Stimulated activated CD8-positive, alpha-beta memory T cell treated with anti-CD3 and anti-CD28 coated beads, Interleukin-4, amount 100 ng/mL, for 24 hours (primary cell): ENCODE measurements at places on chromosomes 1 and 21.

DNA sequence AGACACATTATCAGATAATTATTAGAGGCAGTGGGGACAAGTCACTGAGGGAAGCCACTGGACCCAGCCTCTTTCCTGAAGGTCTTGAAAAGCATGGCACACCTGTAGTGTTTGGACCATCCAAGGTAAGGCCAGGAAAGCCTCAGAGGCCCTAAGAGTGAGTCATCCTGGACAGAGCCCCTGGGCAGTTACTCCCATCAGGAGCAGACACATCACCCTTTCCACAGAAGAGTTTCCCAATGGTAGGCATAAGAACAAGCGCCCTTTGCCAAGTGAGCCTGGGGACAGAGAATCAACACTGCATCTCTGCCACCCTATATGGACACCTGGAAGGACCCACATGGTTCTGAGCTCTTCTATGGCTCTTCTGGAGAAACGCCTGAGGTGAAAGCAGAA is 136.0 kb downstream of the PLXNA2 start:
- DNase-seq = no peak

DNA sequence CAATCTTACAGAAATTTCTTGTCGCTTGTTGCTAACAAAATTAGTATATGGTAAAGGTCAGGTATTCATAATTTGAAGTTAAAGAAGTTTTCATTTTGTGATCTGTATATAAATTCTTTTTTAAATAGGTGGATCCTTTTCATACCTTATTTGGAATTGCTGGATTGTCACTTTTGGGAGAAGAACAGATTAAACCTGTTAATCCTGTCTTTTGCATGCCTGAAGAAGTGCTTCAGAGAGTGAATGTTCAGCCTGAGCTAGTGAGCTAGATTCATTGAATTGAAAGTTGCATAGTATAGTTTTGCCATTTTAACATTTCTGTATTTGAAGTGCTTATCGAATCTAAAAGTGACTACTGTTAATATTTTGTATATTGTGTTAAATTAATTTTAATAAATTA is 2.3 kb upstream of the MSH4 start:
- no peak for DNase-seq

- no peak for DNase-seq
These were observed 66.7 kb downstream of the RPAP2 start for GRCh38 chr1:92365378-92366039.

GRCh38 chr21:17679002-17679600 is 66.4 kb upstream of the BTG3 start:
- DNase-seq = no peak

- no peak for DNase-seq
These were observed 44.2 kb upstream of the NEGR1 start for GRCh38 chr1:72326494-72326893.

DNA sequence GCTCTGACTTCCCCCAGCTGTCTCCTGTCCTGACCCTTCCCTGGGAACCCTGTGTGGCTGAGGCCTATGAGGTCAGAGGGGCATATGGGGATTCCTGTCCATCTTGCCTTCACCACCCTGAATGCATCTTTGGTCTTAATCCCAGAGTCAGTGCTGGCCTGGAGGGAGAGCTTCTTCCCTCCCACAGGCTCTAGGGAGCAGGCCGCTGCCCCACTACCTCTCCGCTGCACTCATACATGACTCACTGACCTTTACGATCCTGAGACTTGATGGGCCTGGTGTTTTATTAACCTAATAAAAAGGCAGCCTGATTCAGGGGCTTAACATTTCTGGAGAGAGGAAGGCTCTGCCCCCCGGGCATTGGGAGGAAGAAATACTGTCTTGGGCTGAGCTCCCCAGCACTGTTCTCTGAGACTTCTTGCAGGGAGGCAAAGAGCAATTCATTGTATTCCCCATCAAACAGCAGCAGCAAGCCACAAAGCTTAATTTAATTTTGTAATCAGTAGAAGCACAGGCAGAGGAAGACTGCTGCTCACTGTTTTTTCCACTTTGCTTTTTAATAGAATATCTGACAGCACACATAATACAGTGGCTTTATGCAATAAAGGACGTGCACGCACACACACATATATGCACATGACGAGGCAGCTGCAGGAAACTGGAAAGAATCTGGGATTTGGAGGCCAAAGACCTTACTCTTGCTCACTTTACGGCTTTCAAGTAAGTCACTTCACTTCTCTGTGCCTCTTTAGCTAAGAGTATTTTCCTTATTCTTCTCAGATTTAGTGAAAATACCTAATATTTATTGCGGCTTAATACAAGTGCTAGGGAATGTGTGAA is 89.2 kb upstream of the GRIK3 start:
- no peak for DNase-seq

- no peak for DNase-seq
These were observed 152.3 kb downstream of the NR5A2 start for GRCh38 chr1:200179781-200180160.

DNA sequence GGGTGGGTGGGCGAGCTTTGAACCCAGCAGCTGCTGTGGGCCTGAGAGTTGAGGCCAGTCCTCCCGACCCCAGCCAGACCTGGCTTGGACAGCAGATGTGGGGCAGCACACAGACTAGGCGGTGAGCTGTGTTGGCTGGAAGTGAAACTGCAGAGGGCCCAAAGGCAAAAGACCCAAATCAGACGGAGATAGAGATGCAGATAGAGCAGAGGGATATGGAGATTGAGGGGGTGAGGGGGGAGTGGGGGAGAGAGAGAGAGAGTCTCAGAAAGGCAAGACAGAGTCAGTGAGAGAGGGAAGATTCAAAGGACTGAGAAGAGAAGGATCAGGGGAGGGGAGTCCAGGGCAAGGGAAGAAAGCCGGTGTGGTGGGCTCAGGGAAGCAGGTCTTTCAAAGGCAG is 17.0 kb upstream of the POU3F1 start:
- DNase-seq = no peak

GRCh38 chr1:87642581-87643221 is 314.0 kb downstream of the LMO4 start:
- no peak for DNase-seq

DNA sequence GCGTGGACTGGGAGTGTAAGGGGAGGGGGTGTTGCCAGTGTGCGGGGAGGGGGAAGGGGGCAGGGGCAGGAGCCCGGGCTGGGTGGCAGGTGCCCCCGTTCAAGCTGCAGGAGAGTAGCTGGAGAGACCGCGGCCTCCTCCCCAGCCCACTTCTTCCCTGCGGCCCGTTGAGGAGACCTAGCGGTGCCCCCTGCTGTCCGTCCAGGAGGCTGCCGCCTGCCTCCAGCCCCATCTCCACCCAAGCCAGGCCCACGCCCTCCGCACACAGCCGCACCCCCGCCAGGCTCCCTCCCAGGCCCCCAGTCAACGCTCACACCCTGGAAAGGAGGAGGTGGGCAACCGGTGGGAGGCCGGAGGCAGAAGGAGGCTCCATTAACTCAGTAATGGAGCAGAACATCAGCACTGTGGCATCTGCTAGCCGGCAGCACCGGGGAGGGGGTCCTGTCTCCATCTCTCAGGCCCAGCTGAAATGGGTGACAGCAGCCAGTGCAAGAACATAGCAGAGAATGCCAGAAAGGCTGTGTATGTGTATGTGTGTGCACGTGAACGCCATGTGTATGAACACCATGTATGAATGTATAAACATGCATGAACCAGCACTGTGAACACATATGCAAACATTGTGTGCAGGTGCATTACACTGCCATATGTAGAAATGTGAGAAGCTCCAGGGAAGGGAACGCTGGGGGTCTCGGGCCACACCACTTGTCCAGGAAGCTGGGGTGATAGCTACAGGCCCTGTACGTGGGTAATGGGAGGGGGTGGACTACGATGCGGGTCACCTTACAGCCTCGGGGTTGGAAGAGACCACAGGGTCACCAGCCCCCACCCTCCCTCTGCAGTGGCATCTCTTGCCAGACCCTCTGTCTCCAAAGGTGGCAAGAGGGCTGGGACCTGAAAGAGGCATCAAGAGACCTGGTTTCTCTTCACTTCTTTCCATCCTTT is 84.6 kb downstream of the SYT2 start:
- DNase-seq = peak; percentile 40
